Nucleus accumbens (tissue), 56 donors: ENCODE measurements at places on chromosomes 3 and 15.

DNA sequence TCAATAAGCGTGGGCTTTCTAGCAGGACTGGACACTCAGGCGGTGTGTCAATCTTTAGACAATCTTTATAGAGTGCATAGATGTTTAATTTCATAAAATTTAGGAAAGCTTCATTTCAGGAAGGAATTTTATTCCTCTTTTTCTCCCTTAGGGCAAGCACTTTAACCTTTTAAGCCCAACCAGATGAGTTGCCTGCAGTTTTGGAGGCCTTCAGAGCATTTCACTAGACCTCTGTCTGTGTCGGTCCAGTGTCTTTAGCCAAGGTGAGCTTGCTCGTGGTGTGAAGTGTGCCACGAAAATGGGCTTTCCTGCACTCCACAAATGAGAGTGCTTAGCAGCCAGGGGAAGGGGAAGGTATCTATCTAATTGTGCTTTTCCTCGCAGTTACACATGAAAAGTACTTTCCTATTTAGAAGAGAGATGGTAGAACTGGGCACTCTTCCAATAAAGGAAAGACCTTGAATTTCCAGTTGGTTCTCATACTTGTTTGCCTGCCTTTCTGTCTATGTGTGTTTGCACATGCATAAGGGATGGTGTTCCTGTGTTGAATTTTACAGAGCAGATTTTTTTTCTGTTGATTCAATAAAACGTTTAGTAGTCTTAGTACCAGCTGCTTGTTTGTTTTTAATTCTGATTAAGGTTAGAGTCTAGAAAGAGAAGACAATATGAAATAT lies 53.6 kb downstream of the FEZF2 start:
- DNase-seq, result no peak

DNA sequence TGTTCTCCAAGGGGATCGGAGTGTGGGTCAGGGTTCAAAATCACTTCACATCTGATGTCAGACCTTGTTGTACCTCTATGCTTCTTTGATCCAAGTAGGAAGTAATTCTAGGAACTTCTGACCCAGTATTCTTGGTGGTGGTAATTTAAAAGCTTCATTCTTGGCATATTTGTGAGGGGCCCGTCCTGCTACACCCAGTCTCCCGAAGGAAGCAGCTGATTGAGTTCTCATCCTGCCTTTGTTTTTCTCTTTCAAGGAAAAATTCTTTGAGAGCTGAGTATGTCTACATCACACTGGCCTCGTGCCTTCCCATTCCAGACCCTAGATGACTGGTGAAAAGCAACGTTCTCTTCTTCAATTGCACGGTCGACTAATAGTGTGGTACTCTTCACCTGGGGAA lies 234.4 kb upstream of the TPRG1 start:
- no peak for DNase-seq

DNA sequence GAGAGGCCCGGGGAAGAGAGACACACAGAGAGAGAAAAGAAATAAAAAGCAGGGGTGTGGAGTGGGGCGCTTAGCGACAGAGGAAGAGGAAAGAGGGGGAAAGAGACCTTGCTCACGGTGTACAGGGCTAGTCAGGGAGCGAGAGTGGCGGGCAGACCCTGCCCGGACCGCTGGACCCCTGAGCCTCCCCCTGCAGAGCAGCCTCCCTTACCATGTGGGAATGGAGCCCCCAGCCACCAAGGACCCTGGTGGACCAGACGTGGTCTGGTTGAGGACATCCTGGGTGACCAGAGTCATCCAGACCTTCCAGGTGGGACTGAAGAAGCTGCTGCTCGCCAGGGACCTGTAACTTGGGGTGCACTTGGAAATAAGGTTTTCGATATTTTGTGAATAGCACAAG lies 129.6 kb downstream of the CHSY1 start:
- no peak for DNase-seq

GRCh38 chr3:161096771-161097367 lies 8.3 kb downstream of the B3GALNT1 start:
- DNase-seq, result no peak

- peak; percentile 26 for DNase-seq
These were observed 7.2 kb downstream of the TMOD2 start for GRCh38 chr15:51758645-51759044.

DNA sequence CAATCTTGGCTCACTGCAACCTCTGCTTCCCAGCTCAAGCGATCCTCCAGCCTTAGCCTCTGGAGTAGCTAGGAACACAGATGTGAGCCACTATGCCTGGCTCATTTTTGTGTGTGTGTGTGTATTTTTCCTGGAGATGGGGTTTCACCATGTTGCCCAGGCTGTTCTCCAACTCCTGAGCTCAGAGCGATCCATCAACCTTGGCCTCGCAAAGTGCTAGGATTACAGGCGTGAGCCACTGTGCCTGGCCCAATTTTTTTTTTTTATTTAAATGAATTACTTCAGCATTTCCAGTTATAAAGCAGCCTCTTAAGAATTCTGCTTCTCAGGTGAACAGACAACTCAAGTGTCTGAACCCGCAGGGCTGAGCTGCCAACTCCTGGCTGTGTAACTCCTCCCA lies 20.1 kb upstream of the ST3GAL6 start:
- DNase-seq, result no peak

GRCh38 chr3:62203561-62203960 lies 169.8 kb downstream of the FEZF2 start:
- no peak for DNase-seq

DNA sequence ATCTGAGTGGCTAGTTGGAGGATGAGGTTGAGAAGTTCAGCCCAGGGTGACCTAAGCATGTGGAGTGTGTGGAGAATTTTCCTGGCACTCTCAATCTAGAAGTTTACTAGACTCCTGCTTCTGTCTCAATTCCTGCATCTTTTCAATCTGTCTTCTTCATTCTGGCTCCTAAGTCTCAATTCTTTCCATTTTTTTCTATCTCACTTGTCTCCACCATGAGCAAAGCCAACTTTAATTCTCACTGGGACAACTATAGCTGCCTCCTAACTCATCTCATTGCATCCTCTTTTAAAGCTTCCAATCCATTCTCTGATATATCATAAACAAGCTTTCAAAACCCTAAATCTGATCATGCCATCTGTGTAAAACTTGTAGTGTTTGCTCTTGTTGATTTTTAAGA lies 569.3 kb downstream of the NAALADL2 start:
- no peak for DNase-seq

DNA sequence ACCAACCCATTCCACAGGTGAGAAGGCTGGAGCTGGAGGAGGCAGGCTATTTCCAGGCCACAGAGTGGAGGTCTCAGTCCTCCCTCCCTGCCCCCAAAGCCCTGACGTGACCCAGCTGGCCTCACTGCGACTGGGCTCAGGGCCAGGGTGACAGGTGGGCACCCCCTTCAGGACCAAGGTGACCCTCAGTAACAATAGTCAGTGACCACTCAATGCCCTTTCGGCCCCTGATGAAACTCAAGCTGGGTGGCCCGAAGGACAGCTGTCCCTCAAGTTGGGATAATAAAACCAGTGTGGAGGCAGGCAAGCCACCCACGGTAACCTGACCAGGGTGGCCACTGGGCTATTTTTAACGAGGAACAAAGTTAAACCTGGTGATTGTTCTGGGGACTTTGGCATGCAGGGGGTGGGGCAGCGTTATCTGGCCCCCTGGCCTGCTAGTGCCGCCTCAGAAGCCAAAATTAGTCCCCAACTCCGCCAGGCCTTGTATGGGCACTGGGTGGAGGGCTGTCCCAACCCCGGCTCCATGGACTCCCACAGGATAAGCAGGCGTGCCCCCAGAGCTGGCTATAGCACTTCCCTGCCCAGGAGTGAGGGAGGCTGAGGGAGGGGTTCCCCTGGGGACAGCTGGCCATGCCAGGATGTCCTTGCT lies 1.1 kb downstream of the TNNC1 start:
- no peak for DNase-seq

- DNase-seq, result no peak
These were observed 20.6 kb downstream of the DLEC1 start for GRCh38 chr3:38059591-38059990.

- DNase-seq, result no peak
These were observed 149.4 kb upstream of the KCNMB2 start for GRCh38 chr3:178386880-178387279.

DNA sequence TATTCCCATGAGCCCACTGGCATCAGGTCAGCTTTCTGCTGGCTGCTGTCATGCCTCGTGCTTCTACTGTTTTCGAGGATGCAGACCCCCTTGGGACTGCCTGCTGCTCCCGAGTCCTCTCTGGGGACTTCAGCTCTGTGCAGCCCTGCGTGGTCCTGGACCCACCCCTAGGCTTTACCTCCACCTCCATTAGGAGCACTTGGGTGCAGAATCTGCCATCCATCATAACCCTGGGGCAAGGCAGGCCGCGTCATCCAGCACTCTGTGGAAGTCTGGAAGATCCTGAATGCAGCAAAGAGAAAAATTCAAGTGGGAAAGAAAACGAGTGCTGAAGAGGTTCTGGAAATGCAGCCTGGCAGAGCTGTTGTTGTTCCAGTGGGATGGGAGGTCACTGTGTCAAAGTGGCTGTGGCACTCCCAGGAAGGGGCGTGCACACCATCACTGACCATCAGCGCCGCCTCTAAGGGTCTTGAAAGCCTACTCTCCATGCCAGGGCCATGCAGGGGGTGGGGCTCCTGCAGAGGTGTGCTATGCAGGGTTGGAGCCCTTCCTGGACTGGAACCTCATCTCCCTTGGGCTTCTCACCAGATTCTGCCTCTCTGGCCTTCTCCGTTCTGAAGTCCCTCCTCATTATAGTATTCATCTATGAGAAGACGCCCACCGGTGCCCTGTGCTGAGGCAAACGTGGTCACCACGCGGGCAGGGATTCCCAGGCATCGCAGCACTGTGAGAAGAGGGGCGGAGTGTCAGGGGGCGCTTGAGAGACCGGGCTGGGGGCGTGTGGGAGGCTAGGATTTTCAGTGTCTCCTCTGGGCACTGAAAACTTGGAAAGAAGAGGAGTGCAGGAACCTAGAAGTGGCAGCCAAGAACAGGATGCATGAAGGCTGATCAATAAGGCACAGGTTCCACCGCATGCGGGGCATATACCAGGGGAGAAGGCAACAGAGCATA lies 12.5 kb downstream of the EPB42 start:
- DNase-seq, result no peak

DNA sequence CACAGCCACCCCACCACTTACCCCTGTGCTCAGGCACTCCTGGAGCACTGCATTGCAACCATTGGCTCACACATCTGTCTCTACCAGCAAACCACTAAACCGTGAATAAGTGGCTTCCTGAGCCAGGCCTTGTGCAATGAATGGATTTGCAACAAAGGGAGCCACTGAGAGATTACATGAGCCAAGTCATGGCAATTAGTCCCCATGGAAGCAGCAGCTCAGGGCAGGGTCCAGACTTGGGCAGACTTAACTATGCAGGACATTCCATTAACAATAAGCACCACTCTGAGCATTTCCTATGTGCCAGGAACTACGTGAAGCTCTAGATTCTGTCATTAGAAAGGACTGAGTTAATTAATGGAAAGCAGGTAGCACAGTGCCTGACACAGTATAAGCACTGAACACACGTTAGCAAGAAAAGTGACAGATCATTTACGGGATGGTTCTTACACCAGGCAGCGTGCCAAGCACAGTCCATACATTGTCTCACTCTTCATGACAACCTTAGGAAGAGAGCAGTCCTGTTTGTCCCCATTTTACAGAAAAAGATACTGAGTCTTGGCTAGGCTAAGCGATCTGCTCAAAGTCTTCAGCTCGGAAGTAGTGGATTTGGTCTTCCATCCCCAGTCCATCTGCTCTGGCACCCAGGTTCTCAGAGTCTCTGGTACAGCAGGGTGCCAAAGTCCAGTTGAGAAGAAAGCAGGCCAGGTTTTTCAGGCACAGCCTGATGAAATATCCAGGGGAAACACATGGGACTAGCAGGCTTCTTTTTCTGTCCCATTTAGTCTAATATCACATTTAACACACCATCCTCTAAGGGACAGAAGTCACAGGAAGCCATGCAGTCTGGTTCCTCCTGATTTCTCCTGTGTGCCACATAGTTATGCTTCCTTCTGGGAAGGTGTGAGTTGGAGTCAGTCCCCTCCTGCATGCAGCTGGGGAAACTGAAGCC lies 44.1 kb downstream of the LIPC start:
- peak; percentile 29 for DNase-seq

DNA sequence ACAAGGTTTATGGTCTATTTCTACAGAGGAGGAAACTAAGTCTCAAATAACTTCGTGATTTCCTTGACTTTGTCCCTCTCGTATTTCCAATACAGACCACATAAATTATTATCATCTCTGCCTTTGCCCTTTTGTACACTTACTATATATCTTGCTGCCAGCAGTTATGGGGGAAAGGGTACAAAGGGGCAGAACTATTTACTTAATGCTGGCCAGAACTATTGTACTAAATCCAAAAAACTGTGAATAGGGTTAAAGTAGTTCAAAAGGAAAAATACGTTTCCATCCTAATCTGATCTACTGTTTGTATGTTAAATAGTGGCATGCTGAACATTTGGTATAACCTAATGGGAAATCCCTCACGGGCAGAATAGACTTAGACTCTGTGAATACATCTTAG lies 537.3 kb upstream of the SEMA6D start:
- DNase-seq, result no peak

DNA sequence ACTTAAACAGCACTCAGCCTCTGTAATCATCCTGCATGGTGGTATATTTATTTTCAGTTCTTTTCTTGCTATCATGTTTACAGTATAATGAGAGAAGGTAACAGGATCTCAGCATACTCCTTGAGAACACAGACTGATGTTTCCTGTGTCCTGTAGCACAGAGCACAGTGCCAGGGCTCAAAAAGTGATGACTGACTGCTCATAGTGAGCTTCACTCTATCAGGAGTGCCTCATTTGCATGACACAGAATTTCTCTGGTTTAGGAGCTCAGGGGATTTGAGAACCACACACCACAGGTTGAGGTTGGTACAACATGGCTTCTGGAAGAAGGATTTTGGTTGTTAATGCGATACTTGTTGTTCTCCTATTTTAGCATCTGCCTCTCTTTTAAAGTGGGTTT lies 68.5 kb upstream of the SLC2A2 start:
- DNase-seq, result no peak

DNA sequence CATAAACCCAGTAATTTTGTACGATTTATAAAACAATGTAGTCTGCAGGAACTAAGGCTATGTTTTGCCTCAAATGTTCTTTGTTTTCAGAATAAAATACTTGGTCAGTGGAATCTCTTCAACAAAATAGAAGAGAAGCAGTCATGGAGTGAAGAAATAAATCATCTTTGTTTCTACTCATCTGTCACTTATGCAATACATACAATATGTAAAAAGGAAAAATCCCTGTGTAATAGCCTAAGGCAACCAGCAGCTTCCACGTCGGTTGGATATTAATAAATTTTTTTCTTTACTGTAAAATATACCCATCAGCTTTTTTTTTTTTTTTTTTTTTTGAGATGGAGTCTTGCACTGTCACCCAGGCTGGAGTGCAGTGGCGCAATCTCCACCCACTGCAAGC lies 5.2 kb upstream of the WDR5B start:
- DNase-seq, result no peak

DNA sequence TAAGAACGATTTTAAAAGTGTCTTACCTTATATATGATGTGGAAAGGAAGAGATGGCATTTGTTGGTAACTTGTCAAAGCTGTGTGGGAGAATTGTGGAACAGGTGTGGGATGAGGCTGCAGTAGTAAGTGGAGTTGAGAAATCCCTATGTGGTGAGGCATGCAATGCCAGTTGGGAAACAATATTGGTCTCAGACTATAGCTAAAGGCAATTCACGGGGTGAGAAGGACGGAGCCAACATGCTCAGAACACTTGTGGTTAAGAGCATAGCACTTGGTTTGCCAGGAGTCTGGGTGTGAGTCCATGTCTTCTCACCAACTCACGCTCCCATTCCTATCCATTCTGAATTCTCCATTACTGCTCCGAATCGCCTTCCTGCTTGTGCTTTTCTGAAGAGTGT lies 615.6 kb upstream of the ADAMTS9 start:
- DNase-seq, result no peak

- peak; percentile 57 for DNase-seq
These were observed at the start of gene ZMYND10 for GRCh38 chr3:50345586-50346234. Gene ZMYND10, minus strand, starts transcription at chr3:50345732. Its CDS starts 153 bp downstream, at chr3:50345579.

GRCh38 chr3:180802837-180803236 lies 109.6 kb upstream of the FXR1 start:
- no peak for DNase-seq
